A673 (cell line): ENCODE measurements at places on chromosomes 13 and 19. TPM values are rescaled to one million over a fixed set of nuclear protein-coding genes. Genes with fewer than 3 reads are reported as not detected.
A peak's percentile ranks its signal among the peaks of the same experiment; 100 is the strongest.

Gene PLK5
- not detected in 2 replicates for total RNA-seq

Gene DMKN
- total RNA-seq = not detected in 2 replicates

Gene FAM216B
- not detected in 2 replicates for total RNA-seq

DNA sequence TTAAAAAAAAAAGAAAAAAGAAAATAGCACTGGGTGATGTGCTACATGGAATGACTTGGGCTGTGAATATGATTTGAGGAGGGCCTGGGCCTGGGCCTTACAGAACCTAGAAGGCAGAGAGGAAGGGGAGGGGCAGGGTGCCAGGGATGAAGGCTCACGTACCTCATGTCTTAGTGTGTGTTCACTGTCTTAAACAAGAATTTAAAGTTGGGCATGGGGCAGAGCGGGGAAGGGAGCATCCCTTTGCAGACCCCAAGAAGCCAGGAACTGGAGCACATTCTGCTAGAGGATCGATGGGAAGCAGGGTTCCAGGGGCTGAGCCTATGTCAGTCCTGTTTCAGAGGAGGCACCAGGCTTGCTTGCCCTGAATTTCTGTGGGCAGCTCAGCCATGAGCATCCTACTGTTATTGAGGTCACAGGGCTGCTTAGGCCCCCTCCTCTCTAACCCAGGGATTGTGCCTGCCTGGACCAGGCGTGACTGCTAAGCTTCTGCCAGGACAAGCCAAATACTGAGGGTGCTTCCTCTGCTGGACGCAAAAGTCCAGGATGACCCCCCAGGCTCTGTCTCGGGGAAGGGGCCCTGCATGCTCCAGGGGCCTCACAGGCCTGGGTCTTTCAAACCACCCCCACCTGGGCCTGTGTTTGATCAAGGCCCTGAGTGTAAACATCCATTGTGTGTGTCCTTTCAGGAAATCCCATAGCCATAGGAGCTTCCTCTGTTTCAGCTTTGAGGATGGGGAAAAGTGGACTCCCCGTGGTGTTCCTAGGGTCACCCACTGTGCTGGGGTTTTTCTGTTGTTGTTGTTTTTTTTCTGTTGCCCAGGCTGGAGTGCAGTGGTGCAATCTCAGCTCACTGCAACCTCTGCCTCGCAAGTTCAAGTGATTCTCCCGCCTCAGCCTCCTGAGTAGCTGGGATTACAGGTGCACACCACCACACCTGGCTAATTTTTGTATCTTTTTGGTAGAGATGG lies 4.8 kb downstream of the LSR start:
- no peak overlapping the region for H3K27ac ChIP-seq
- H3K4me1 ChIP-seq = no peaks in the 10 kb centered on the region
- H3K27me3 ChIP-seq = peaks cover 26% of the 10 kb centered on the region
- DNase-seq = peak; percentile 68

DNA sequence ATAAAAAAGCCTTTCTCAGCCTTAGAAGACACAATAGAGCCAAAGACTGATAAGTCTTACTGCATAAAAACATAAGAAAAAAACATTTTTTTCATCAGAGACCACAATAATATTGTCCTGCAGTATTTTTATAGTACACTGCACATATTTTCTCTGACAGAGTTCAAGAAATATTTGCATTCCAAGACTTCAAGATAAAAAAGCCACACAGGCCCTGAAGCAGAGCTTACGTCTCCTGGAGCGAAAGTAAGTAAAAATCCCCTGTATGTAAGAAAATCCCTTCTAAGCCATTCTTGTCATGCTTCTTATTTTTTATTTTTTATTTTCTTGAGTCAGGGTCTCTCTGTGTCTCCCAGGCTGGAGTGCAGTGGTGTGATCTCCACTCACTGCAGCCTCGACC lies 755.9 kb downstream of the LIG4 start:
- no peaks in the 10 kb centered on the region for H3K4me1 ChIP-seq
- no peak overlapping the region for H3K4me3 ChIP-seq
- DNase-seq = no peak
- H3K36me3 ChIP-seq = no peaks in the 10 kb centered on the region
- no peaks in the 10 kb centered on the region for H3K27me3 ChIP-seq

- H3K27me3 ChIP-seq = peaks cover 28% of the 10 kb centered on the region
- no peak for DNase-seq
- H3K27ac ChIP-seq = no peak overlapping the region
These were observed 24.1 kb upstream of the MIR17HG start for GRCh38 chr13:91323349-91323748.

DNA sequence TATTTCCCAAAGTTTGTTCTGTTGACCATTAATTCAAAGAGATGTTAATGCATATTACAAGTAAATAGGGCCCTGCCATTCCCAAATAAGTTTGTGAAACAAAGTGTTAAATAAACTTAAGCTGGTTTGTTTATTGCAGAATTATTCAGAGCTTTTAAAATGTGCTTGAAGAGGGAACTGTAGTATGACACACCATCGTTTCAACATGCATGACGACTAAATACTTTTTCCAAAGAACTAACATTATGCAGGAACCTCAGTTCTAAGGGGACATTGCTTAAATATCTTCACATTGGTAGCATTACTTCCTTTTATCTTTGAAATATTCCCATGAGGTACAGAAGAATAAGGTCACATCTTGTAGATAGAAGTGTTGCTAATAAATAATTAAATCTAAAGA lies 14.6 kb downstream of the LHFPL6 start:
- no peak overlapping the region for H3K4me3 ChIP-seq
- peaks cover 12% of the 10 kb centered on the region for H3K4me1 ChIP-seq
- H3K27ac ChIP-seq = no peak overlapping the region
- DNase-seq = no peak
- H3K27me3 ChIP-seq = no peaks in the 10 kb centered on the region

- peaks cover 10% of the 10 kb centered on the region for H3K4me1 ChIP-seq
- H3K27ac ChIP-seq = no peak overlapping the region
- H3K36me3 ChIP-seq = no peaks in the 10 kb centered on the region
These were observed 2.2 kb upstream of the EID2 start for GRCh38 chr19:39542206-39542605.

- H3K27ac ChIP-seq = no peak overlapping the region
- DNase-seq = no peak
These were observed 229.0 kb downstream of the KLF5 start for GRCh38 chr13:73287831-73288230.
